ENCODE measurements at places on chromosomes 16 and 17. TPM values are rescaled to one million over a fixed set of nuclear protein-coding genes. Genes with fewer than 3 reads are reported as not detected.

The KRT31 gene
- not detected for total RNA-seq

The DOC2A gene
- 18.8 TPM for total RNA-seq

The NGFR gene
- 10.3 TPM for total RNA-seq

The ZFPM1 gene
- 72.0 TPM for total RNA-seq

The TMC6 gene
- total RNA-seq = 43.9 TPM

The SLC5A2 gene
- total RNA-seq = 3.7 TPM

The GSG1L gene
- total RNA-seq = not detected

The DVL2 gene
- total RNA-seq = 60.9 TPM
